ENCODE measurements at places on chromosomes 5 and 9.
A peak's percentile ranks its signal among the peaks of the same experiment; 100 is the strongest.

DNA sequence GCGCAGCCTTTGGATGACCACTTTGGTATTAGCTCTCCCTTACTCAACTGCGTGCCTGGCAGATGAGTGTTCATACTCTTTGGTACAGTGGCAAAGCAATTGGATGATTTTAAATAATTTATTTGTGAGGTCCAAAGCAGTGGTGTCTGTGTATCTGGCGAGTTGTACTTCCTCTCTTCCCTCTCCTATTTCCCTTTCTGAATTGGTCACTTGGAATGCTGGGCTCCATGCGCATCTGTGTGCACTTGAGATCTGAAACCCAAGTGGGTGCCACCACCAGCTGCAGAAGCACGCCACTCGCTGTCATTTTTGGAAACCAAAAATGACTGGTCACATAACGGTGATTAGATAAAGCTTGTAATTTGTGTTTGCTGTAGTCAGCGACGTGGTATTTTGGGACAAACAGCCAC lies 386.0 kb upstream of the KLF4 start:
- DNase-seq, result no peak

DNA sequence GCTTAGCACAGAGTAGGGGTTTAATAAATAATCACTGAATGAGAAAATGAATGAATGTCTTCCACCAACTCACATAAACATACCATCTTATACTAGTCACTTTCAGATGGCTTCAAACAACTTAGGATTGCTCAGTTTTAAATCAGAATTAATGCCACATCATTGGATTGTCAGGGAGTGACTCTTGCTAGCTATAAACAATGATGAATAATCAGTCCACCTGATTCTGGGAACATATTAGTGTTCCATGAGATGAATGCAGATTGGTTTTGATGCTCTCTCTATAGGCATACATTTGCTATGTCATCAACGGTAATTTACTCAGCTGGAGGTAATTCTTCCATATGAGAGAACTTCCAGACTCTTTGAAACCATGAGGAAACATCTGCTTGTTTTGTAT lies 97.4 kb downstream of the CDH9 start:
- DNase-seq, result no peak

GRCh38 chr5:168660691-168661090 lies 81.5 kb upstream of the PANK3 start:
- DNase-seq, result no peak

DNA sequence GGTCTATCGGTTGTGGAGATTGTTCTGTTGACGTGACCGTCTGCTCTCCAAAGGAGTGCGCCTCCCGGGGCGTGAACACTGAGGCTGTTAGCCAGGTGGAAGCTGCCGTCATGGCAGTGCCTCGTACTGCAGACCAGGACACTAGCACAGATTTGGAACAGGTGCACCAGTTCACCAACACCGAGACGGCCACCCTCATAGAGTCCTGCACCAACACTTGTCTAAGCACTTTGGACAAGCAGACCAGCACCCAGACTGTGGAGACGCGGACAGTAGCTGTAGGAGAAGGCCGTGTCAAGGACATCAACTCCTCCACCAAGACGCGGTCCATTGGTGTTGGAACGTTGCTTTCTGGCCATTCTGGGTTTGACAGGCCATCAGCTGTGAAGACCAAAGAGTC lies 128.9 kb upstream of the DMRT1 start:
- DNase-seq, result no peak

GRCh38 chr9:19154135-19154612 lies 26.9 kb upstream of the PLIN2 start:
- no peak for DNase-seq

- no peak for DNase-seq
Observed at GRCh38 chr5:167985373-167985772, 306.1 kb upstream of the WWC1 start.

DNA sequence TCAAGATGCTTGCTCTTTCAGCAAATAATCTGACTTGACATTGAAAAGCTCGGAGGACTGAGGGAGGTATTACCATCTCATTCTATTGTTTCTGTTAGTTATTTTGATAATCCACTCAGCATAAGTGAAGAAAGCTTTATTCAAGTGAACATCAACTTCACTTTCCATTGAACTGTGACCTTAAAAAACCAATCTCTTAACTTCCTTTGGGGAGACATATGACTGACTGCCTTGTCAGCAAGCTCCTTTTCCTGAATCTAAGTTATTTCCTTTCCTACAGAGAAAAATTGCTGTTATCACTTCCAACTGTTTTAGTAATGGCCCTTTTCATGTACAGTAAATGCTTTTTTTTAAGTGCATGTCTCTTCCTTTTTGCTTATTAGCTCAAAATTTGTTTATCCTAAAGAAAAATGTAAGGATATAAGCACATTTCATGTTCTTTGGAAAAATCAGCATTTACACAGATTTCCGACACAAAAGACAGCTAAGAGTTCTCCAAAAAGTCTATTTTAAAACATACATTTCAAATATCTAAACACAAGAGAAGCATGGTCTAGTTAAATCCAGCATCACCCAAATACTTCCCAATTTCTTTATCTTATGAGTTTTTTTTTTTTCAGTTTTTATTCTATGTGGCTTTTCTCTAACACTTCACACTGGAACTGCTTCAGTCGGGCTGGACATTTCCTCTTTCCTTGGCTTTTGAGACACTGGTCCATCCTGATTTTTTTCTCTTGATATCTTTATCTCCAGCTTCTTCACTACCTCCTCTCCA lies 117.9 kb upstream of the DAB2 start:
- DNase-seq, result no peak

- DNase-seq, result no peak
Observed at GRCh38 chr9:16652582-16652981, 217.9 kb downstream of the BNC2 start.

DNA sequence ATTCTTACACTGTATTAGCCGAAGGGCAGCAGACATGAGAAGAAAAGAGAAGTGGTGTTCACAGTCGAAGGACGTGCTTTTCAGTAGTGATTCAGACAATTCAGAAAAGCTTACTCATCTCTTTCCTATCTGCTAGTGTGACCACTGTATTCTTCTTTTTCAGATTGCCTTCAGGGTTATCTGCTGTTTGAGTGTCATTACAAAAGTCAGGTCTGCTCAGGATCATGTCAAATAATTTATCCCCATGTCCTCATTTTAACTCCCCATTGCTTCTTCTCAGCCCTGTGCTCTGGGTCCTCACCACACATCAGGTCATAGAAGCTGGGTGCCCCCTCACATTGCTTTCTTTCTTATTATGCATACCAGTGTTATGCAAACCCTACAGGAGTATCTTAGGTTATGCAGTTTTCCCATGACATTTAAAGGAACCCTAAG lies 394.0 kb downstream of the CETN3 start:
- DNase-seq, result no peak

GRCh38 chr5:148973455-148973854 lies 89.4 kb downstream of the SH3TC2 start:
- DNase-seq, result no peak

DNA sequence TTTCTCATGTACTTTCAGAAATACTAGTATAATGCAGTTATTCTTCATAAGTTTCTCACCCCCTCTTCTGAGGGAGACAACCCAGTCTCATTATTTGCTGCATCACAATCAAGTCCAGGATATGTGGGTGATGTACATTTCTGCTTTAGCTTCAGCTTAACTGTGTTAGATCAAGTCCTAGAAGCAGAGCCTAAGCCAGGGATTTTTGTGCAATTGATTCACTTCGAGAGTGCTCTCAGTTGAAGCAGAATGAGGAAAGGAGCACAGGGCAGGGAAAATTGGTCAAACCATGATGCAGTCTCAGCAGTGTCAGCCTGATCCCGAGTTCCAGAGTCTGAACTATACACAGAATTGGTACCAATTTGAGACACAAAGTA lies 15.1 kb downstream of the HNRNPK start:
- DNase-seq, result no peak

DNA sequence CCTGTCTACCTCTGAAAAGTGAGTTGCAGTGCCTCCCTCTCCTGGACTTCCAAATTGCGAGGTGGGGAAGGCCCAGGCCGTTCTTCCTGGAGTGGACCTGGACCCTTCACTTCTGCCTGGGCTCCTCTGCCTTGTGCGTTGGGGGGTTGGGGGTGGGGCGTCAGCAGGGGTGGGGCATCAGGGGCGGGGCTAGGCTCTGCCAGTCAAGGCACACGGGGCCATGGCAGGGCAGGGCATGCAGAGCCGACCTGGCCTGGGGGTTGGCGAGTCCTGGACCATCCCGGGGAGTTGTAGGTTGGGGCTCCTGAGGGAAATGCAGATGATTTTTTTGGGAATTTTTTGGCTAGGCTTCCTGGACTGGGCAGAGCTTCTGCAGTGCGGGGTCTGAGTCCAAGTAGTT lies 87.1 kb downstream of the EHMT1 start:
- DNase-seq, result no peak

DNA sequence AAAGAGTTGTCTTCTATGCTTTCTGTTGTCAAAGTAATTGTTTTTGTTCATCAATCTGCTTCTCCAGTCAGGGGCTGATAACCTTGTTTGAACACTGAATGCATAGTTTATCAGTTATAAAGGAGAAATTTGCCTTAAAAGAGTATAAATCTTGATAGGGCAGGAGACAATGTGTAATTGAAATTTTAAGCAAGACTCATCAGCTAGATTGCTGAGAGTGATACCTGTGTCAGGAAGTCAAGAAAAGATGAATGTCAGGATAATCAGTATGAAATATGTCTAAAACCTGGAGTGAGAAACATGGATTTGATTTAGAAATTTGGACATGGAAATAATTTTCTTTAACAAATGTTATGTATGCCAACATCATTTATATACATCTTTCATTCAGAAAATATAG lies 1258.1 kb downstream of the EFNA5 start:
- no peak for DNase-seq

DNA sequence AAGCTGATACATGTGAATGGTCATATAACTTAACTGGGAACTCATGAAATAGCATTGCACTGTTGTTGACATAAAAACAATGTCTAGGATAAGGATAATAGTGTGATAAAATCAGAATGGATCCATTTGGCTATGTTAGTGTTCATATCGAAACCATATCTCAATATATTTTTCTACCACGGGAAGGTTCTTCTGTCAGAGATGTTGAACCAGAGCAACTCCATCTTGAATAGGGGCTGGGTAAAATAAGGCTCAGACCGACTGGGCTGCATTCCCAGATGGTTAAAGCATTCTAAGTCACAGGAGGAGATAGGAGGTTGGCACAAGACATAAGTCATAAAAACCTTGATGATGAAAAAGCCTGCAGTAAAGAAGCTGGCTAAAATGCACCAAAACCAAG lies 56.3 kb downstream of the FNIP1 start:
- no peak for DNase-seq

GRCh38 chr9:129863059-129863690 lies 27.9 kb downstream of the USP20 start:
- no peak for DNase-seq

- peak; percentile 82 for DNase-seq
Observed at GRCh38 chr5:150180241-150181026, 9.4 kb upstream of the SLC6A7 start.

DNA sequence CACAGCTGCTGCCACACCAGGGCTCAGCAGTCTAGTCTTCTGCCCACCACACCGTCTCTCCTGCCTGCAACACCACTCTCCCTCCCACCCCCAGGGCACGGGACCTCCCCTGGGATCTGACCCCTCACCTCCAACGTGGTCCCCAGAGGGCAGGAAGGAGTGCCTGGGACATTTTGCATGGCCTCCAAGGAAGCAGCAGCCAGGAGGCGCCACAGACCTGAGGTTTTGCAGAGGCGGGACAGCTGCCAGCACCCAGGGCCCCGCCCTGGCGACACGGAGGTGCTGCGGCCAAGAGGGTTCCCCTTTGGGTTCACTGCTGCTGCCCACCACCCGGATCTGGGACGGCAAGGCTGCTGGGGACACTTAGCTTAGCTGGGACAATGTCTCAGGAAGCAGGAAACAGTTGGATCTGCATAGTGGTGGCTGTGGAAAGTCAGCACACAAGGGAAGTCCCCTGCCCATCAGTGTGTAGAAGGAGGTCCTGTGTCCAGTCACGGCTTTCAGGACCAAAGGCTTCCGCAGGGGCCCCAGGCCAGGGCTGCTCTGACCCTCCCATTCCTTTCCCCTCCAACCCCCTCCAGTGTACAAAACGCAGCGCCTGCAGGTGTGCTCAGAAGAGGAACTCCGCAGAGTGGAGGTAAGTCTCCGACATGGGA lies 13.8 kb downstream of the PROP1 start:
- DNase-seq, result no peak
